ENCODE measurements at places on chromosomes 12 and 14.

- no peak for DNase-seq
Observed at GRCh38 chr12:92876496-92876895, 52.6 kb downstream of the EEA1 start.

GRCh38 chr12:82415402-82415801 is 57.1 kb downstream of the METTL25 start:
- DNase-seq: no peak

DNA sequence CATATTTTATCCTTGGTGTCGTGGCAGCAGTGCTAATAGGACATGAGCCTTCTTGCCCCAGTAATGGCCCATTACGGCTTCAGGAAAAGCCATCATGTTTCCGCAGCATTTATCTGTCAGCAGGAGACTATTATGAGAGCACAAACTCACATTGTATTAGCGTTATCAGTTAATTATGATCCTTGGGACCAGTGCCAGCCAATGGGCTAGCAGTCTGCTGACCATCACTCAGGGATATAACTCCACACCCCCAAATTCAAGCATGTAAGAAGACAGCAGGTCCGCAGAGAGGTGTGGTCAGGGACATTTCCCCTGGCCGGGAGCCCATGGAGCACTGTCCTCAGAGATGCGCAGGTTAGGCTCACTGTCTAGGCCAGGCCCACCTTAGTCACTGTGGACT is 4.9 kb upstream of the ESRRB start:
- DNase-seq: no peak

DNA sequence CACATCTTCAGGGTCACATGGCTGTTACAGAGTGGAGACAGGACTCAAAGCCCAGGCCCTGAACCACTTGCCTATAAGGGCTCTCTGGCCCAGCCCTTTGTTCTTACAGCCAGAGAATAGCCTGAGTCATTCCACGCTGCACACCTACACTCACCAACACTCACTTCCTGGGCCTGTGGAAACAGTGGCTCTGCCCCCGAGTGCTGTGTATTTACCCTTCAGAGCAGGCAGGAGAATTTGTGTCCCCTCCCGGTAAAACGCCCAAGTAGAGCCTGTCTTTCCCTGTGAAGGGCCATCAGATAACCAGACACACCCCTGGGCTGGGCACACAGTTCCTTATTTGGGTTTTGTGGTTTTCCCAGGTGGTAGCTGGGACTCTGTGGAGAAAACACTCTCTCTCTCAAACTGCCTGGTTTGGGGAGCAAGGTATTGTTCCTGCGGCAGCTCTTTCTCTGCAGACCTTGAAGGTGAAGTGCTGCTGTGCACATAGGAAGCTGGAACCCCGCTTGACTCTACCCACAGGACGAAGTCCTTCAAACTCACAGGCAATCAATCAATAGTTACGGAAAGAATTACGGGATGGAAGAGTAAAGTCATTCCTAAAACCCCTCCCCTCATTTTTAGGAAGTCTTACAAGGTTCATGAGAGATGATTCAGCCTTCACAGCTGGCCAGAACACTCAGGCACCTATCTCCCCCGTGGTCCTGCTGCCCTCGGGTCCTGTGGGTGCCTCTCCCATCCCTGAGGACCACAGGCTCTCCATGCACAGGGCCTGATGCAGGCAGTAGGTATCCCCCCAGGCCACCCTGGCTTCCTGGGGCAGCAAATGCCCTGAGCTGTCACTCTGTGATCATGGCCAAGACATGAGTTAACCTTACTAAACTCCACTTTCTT is 20.3 kb downstream of the FIGNL2 start:
- peak; percentile 64 for DNase-seq

GRCh38 chr14:77872983-77873382 is 73.1 kb downstream of the ADCK1 start:
- no peak for DNase-seq

GRCh38 chr14:23358042-23358441 is 5.4 kb upstream of the SLC22A17 start:
- DNase-seq: no peak

- DNase-seq: no peak
Observed at GRCh38 chr14:74514471-74514941, 20.9 kb downstream of the ISCA2 start.

DNA sequence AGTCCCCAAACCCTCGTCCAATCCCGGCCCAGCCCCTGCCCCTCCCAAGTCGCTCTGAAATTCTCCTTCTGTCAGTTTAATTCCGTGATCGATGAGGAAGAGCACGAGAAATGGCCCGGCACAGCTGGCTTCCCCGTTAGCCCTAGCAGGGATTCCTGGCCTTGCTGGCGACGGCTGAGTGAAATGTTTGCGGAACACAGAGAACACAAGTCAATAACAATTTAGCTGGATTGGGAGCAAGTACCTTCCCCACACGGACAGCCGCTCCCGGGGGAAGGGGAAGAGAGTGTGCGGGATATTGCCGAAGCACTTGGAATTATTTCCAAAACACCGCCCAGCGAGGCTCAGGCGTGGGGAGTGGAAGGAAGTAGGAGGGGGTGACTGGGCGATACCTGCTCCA is 134.6 kb downstream of the RBM19 start:
- no peak for DNase-seq

DNA sequence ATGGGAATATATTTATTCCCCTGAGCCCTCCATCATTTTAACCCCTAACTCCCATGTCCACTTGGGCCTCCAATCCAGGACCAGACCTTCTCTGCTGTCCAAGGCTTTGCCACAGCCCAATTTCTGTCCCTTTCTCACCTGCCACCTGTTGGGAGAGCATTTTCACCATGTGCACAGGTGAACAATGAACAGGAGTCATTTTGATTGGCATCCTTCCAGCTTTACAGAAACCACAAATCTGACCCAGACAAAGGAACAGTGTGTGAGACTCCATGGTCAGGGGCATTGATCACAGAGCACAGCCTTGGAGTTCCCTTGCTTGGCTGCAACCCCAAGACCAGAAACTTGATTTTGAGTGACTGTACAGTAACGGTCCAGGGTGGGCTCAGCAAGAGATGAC is 91.9 kb downstream of the CRACR2A start:
- DNase-seq: no peak

- DNase-seq: no peak
Observed at GRCh38 chr12:128727999-128728398, 95.8 kb downstream of the SLC15A4 start.

GRCh38 chr12:88693837-88694445 is 113.7 kb upstream of the KITLG start:
- no peak for DNase-seq

DNA sequence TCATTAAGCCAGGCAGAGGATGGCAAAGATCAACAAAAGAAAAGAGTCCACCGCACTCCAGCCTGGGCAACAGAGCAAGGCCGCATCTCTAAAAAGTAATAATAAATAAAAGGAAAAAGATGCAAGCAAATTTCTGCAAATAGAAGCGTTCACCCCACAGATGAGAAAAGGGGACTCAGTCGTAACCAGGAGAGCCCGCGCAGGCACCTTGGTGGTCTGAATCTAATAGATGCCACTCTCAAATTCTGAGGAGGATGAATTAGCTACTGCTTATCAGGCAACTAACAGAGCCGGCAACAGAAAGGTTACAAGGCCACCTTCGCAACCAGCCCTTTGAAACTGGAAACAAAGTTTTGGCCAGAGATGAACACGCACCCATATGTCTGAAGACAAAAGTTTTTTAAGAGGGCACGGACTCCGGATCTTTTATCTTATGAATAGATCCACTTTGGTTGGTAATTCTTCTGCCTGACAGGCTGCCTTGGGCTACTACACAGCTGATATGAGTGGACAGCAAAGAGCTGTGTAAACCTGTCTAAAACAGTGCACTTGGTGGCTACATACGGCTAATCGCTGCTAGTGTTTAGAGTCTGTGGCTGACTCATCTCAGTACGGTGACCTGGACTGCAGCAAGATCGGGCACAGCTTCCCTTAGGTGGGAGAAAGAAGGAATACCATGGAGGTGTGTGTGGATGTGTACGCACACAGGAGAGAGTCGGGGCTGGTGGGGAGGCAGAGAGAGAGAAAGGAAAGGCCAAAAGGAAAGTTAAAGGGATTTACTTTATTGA is 32.9 kb upstream of the TTC7B start:
- DNase-seq: no peak

- no peak for DNase-seq
Observed at GRCh38 chr14:89007906-89008305, 183.5 kb downstream of the TTC8 start.

DNA sequence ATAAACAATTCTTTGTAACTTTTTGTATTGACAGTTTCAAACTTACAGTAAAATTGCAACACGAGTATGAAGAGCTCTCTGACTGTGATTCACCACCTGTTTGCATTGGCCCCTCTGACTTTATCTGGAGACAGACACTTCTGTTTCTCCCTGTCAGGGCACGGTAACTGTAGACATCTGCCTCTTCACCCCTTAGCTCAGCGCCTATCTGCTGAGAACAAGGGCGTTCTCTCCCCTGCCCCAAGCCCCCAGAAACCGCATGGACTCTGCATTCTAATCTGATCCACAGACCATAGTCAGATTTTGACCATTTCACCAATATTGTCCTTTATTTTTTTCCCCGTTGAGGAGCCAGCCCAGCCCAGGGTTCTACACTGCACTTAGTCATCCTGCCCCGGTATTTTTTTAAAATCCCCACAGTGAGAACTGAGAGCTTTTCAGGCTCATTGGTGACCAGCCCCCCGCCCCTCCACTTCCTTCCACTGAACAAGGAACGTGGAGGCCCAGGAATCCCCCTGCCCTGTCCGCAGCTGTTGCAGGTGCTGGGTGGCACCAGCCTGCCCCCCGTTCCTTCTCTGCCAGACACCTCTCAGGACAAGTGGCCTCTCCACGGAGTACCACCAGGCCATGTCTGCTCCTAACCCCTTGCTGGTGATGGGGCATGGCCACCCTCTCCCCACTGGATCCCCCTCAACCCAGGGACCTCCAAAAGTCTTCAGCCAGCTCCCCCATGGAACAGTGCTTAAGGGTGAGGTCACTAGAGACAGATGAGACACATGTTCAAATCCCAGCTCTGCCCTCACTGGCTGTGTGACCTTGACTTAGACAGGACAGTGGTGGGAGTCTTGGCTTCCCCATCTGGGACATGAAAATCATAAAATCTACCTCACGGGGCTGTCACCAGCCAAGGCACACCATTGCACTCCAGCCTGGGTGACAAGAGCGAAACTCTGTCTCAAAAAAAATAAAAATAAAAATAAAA is 11.2 kb downstream of the RHOF start:
- peak; percentile 56 for DNase-seq

DNA sequence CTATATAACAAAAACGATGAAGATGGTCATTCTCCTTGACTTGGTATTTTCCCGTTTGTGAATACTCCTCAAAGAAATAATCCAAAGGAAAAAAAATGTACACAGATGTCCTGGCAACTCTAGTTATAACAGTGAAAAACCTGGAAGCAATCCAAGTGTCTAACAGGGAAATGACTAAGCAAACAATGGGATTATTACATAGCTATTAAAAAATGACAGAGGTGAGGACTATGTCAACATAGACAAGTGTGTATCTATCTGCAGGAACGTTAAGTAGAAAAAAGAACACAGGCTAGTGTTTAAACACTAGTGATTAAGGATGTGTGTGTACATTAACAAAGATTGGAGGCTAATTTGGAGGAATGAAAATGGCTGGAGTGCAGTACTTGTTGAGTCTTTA is 5.9 kb upstream of the APOLD1 start:
- no peak for DNase-seq

DNA sequence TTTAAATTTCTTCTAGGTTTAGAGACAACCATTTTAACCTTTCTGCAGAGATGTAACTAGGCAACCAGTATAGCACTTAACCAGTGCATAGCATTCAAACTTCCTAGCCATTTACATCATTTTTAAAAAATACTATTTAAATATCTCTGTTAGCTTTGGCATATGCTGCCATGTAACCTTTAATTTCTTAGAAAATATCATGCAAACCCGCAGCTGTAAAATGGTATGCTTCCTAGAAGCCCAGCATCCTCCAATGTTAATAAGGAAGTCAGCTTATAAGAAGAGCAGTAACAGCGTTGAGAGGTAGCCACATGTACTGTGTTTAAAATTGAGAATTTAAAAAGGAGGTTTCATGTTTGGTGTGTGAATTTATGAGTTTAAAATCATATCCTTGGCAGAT is 22.8 kb downstream of the GNG2 start:
- no peak for DNase-seq

DNA sequence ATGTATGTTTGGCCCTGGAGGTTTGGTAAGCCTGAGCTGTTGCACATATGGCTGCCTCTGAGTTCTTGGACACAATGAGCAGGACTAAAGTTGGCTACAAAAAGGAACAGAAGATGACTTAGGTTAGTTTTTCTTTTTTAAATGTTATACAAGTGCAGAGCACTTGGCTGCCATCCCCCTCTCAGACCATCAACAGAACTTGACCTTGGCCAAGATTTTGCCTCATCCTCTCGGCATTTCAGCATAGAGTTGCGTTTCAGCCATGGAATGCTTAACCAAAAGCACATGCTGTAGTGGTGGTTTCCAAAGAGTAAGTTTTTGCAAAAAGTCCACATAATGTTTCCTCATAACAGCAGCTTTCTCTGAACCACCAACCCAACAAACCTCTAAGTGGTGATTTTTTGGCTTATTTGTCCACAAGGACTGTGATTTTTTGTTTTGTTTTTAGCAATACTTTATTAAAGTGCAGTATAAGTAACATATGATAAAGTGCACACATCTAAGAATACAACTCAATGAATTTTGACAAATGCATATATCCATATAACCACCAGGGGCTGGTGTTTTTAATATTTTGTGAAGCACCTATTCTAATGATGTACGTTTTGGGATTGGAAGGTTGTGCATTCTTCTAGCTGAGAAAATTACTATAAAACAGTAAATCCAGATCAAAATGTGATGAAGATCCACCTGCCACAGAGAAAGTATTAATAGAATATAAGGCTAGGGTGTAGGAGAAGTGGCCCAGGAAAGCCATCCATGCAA is 12.1 kb upstream of the GALNT16 start:
- no peak for DNase-seq

- no peak for DNase-seq
Observed at GRCh38 chr14:59018460-59018859, 170.0 kb upstream of the DAAM1 start.

Data from stimulated activated CD4-positive, alpha-beta T cell treated with anti-CD3 and anti-CD28 coated beads, Interleukin-12 subunit alpha, Interleukin-12 subunit beta, amount 100 ng/mL, for 48 hours (primary cell).